ENCODE measurements at places on chromosomes 2 and 18.

- DNase-seq = no peak
Observed at GRCh38 chr18:50633992-50634391, 74.1 kb downstream of the MAPK4 start.

DNA sequence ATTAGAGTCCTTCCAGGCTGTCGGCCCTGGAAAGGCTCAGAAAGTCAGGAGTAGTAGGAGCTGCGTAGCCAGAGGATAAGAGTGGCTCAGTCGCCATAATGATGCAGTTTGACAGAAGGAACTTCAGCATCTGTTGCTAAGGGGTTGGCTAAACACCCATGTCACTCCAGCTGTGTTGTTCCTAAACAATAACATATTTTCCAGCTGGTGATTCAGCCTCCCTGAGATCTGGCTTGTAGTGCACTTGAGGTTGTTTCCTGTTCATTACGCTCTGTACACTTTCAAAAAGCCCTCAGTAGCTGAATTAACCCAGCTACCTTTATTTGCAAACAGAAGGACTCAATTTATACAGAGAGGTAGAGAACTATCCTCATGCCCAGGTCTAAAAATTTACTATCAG lies 39.7 kb upstream of the EPAS1 start:
- peak; percentile 75 for DNase-seq

DNA sequence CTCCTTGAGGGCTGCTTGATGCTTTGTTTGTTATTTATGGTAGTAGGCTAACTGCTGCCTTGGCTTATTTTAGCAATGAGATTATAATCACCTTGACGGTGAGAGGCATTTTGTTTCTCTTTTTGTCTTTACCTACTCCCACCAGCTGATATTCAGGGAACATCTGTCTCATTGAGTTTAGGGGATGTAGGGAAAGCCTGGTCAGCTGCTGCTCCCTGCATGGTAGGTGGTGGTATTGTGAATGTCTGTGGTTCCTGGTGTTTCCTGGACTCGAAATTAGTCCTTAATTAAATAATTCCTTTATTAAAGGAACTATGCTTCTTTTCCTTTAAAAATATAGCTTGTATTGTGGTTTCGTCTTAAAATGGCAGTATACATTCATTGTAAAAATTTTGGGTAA lies 77.8 kb downstream of the ADAM23 start:
- no peak for DNase-seq

DNA sequence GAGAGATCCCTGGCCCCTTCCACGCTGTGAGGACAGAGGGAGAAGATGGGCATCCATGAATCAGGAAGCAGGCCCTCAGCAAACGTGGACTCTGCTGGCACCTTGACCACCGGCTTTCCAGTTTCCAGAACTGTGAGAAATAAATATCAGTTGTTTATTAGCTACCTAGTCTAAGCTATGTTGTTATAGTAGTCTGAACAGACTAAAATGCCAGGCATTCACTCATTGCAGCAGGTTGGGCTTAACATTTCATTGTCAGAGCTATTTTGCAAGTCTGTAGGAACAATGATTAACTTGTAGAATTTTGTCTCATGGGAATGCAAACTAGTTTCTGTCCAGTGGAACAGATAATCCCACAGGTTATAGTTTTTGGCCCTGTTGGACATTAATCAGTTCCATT lies 24.8 kb upstream of the TBC1D8 start:
- no peak for DNase-seq

DNA sequence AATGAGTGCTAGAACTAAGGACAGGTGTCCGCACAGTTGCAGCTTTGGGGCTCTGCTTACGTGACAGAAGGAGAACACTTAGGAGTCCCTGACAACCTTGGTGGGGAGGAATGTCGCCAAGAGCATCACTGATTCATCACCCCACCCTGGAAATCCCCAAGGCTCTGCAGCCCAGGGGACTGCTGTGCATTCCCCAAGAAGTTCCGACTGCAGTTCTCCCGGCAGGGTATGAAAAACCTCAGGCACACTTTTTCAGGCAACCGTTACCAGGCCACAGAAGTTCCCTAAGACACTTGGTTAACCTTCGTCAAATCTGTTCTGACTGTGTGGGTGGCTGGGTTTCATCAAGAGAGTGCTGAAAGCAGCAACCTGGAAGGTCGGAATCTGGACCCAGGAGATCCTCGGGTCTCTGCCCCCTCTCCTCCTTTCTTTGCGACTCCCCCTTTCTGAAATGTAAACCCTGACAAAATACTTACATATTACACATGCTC lies 192.1 kb upstream of the CXCR4 start:
- peak; percentile 29 for DNase-seq

DNA sequence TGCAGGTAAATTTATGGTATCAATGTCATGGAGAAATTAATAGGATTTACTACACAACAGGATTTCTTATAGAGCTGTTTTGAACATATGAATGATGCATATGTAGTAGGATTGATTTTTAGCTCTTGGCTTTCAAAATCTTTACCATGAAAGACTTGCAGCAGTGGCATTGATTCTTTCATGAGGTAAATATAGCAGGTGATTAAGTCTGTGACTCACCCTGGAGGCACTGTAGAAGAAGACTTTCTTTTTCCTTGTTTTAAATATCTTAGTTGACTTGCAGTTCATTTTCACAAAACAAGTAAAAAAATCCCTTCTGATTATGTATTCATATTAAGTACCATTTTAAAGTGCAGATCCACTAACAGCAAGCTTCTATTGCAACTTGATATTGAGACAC lies 463.0 kb downstream of the FBXO15 start:
- DNase-seq = no peak

- no peak for DNase-seq
Observed at GRCh38 chr2:237715459-237715947, 83.1 kb upstream of the RBM44 start.

DNA sequence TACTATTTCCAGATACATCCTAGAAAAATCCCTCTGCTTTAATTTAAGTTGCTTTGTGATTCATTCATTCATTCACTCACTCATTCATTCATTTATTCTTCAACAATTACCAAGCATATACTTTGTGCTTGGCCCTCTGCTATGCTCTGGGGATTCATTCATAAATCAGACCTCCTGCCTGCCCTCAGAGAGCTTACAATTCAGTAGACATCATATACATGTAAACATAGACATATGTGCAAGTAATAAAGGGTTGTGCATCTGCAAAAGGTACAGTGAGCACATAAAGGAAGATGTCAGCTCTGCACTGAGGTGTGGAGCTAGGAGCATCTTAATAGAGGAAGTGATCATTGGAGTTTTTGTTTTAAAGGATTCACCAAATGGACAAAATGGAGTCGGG lies 189.4 kb downstream of the AGPS start:
- DNase-seq = no peak
